Calu3 (cell line): ENCODE measurements at places on chromosomes 7 and 10. TPM values are rescaled to one million over a fixed set of nuclear protein-coding genes. Genes with fewer than 3 reads are reported as not detected.

- DNase-seq, result no peak
- no peaks in the 10 kb centered on the region for H3K27me3 ChIP-seq
- no peak overlapping the region for H3K27ac ChIP-seq
- H3K36me3 ChIP-seq, result no peaks in the 10 kb centered on the region
- no peaks in the 10 kb centered on the region for H3K4me1 ChIP-seq
These were observed 489.2 kb downstream of the ZNF33B start for GRCh38 chr10:42149027-42149700.

DNA sequence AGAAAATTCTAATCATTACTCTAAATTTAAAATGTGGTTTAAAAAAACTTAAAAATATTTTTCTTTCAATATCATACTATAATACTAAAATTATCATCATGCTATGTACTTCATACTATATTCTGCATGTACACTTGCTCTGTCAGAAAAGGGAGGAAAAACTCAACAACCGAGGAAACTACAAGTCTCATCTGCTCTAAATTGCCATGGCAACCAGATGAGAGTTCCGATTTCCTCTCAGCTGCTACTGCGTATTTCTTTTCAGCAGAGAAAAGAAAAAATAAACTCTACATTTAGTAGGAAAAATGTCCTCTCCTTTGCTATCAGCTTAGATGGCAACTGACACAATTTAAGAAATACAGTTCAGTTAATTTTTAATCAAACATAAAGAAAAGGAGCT is 178.9 kb downstream of the SRPK2 start:
- peaks cover 29% of the 10 kb centered on the region for H3K4me1 ChIP-seq
- H3K27me3 ChIP-seq, result no peaks in the 10 kb centered on the region
- no peak overlapping the region for H3K27ac ChIP-seq
- no peaks in the 10 kb centered on the region for H3K36me3 ChIP-seq
- DNase-seq, result no peak

Gene SCD
- total RNA-seq, result 173 and 225 TPM in 2 replicates

DNA sequence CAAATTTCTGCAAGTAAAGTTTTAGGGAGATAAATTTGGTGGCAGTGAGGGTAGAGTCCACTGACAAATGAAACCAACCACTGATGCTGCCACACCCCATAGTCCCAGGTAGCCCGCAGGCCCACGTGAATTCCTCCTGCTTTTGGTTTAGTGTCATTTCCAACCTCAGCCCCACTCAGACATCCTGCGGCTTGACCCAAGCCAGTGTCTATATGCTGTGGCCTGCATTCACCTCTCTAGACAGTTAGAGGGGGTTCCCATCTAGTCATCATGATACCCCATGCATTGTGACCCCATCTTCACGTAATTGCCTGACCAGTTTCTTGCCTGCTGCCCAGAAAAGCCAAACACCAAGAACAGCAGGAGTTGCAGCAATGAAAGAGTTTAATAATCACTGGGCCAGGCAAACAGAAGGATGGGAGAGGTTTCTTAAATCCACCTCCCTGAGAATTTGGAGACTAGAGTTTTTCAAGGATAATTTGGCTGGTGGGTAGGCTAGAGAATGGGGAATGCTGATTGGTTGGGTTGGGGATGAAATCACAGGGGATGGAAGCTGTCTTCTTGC is 332.0 kb upstream of the GALNT17 start:
- no peak overlapping the region for H3K27ac ChIP-seq
- H3K27me3 ChIP-seq, result no peaks in the 10 kb centered on the region
- no peak for DNase-seq
- H3K4me1 ChIP-seq, result no peaks in the 10 kb centered on the region

Gene C10orf62
- total RNA-seq, result 1.5 and 1.7 TPM in 2 replicates

Gene DNAJB12
- total RNA-seq, result 43.1 and 48.0 TPM in 2 replicates

GRCh38 chr10:55144001-55144400 is 343.0 kb upstream of the PCDH15 start:
- H3K27me3 ChIP-seq, result no peaks in the 10 kb centered on the region
- peaks cover 14% of the 10 kb centered on the region for H3K4me1 ChIP-seq
- DNase-seq, result no peak

- H3K27ac ChIP-seq, result peak overlapping the region; percentile 93
- no peak overlapping the region for H3K4me3 ChIP-seq
- no peaks in the 10 kb centered on the region for H3K27me3 ChIP-seq
These were observed 34.2 kb upstream of the ANK3 start for GRCh38 chr10:60423920-60424319.

GRCh38 chr10:43055217-43055616 is 21.7 kb upstream of the RET start:
- no peaks in the 10 kb centered on the region for H3K4me1 ChIP-seq
- no peak overlapping the region for H3K27ac ChIP-seq
- no peak for DNase-seq
- peaks cover 91% of the 10 kb centered on the region for H3K27me3 ChIP-seq
- no peaks in the 10 kb centered on the region for H3K36me3 ChIP-seq

DNA sequence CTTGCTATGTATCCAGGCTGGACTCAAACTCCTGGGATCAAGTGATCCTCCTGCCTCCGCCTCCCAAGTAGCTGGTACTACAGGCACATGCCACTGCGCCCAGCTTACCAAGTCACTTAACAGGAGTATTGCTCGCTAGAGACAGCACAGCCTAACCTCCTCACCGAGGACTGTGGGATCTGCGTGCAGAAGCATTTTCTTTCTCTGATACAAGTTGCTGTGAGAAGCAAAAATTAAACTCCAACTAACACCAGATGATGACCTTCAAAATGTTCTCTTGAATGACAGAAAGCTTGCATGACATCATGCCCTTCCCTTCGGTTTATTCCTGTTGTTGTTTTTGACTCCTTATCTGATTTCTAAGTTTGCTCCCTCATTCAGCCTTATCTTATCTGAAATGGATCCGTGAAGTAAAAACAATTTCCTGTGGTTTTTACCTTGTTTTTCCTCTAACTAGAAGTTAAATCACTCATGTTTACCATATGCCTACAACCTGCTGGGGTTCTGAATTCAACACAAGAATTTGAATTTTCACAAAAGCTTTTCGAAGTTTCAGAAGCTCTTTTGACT is 94.4 kb upstream of the KIF5B start:
- no peak for DNase-seq
- H3K27ac ChIP-seq, result no peak overlapping the region
- peaks cover 8% of the 10 kb centered on the region for H3K36me3 ChIP-seq
- H3K4me3 ChIP-seq, result no peak overlapping the region
- H3K4me1 ChIP-seq, result peaks cover 20% of the 10 kb centered on the region

Gene A1CF
- 0.69 TPM in 1 of 2 replicates, not detected in the other for total RNA-seq

Gene PNLIPRP3
- total RNA-seq, result not detected in 2 replicates

GRCh38 chr7:137834552-137834951 is 12.2 kb downstream of the DGKI start:
- peaks cover 29% of the 10 kb centered on the region for H3K27me3 ChIP-seq
- H3K4me1 ChIP-seq, result no peaks in the 10 kb centered on the region
- no peak overlapping the region for H3K27ac ChIP-seq
- DNase-seq, result no peak

DNA sequence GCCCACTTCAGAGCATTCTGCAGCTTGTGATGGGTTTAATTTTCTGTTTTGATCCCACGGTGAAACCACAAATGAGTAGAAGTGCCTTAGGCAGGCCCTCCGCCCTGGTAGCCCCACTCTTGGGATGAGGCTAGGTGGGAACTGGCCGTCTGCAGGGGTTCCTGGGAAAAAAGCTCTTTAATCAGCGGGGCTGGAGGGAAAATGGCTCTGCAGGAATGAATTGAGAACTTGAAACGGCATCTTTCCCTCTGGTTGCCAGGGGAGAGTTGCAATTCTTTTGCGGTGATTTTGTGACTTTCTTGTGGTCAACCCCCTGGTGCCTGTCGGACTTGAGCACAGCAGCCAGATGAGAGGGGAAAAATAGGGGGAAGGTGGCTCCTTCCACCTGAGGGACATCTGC is 32.7 kb downstream of the COL26A1 start:
- H3K4me3 ChIP-seq, result no peak overlapping the region
- DNase-seq, result no peak
